ENCODE measurements at places on chromosomes 4 and X.

- no peak for DNase-seq
Measured at GRCh38 chr4:5510504-5510903, 197.9 kb downstream of the EVC2 start.

DNA sequence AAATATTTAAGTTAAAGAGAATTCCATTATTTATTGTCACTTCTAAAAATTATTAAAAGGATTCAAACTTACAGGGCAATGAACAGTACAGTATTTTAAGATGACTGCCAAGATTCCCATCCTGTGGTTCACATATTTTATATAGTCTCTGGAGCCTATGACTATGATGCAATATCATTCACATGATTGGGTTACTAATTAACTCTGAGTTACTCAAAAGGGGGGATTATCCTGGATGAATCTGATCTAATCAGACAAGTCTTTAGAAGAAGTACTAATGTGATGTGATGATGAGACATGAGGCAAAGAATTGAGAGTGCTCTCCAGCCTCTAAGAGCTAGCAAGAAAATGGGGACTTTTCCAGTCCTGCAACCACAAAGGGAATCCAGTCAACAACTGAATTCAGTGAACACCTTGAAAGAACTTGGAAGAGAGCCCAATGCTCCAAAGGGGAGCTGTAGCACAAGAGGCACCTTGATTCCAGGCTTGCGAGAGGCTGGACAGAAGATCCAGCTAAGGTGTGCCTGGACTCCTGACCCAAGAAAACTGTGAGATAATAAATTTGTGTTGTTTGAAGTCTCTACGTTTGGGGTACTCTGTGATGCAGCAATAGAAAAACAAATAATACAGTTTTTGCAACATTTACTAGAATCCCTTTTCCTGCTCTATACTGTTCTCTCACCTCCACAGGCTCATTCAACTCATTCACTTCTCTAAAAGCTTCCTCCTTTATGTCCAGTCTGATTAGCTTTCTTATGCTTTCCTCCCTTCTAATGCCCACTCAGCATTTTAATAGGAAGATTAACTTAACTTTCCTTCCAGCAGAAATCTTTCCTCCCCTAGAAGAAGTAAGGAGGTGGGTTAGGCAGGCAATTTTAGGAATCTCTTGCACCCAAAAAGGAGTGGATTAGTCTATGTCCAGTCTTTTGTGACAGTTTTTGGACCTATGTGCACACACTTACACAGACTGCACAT, 133.8 kb upstream of the LCORL start:
- DNase-seq: no peak

- no peak for DNase-seq
Measured at GRCh38 chrX:152245213-152245612, 106.8 kb upstream of the MAGEA10 start.

DNA sequence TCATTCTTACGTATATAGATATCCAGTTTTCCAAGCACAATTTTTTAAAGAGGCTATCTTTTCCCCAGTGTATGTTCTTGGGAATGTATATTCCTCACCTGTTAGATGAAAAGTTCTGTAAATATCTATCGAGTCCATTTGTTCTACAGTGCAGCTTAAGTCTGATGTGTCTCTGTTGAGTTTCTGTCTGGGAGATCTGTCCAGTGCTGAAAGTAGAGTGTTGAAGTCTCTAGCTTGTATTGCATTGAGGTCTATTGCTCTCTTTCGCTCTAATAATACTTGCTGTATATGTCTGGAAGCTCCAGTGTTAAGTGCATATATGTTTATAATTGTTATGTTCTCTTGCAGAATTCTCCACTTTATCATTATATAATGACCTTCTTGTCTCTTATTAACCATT, 373.1 kb downstream of the PPARGC1A start:
- no peak for DNase-seq

DNA sequence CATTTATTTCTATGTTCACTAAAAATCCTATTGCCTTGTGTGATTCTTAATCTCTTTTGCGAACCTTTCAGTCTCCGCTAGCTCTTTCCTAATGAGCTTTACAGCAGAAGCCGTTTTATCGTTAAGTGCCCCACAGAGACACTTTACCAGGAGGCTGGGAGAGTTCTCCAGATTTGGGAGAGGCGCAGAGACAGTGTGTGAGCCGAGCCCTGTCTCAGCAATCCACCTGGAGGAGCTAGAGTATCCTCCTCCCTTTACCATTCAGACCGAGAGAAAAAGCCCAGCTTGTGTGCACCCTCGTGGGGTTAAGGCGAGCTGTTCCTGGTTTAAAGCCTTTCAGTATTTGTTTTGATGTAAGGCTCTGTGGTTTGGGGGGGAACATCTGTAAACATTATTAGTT, 54.9 kb upstream of the MTM1 start:
- DNase-seq: no peak

- DNase-seq: no peak
Measured at GRCh38 chrX:8846266-8846665, 45.1 kb upstream of the FAM9A start.

- DNase-seq: no peak
Measured at GRCh38 chr4:130705023-130705422, 1609.1 kb downstream of the C4orf33 start.

DNA sequence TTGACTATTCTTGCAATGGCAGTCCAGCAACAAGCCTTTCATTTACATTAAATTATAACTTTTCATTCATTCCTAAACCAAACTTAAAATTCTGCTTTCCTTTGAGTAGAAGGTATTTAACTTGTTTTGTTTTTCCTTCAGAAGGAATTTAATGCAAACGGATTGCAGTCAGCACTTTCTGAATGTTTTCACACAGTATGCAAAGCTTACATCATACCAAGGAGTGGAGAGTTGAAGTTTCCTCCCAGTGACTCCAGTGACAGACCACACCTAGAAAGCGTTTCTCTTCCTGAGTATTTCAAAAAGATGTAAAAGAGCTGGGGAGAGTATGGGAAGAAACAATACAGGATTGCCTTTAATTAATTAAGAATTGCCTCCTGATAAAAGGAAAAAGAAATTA, 8.1 kb downstream of the EPGN start:
- no peak for DNase-seq

- DNase-seq: no peak
Measured at GRCh38 chrX:145910017-145910416, 92.4 kb downstream of the SLITRK2 start.
